ENCODE measurements at places on chromosomes 7 and 10. TPM values are rescaled to one million over a fixed set of nuclear protein-coding genes. Genes with fewer than 3 reads are reported as not detected.

GRCh38 chr7:51138123-51139085 lies 178.2 kb downstream of the COBL start:
- no peak overlapping the region for H3K27ac ChIP-seq
- DNase-seq: no peak
- H3K36me3 ChIP-seq: no peaks in the 10 kb centered on the region
- no peak overlapping the region for H3K4me3 ChIP-seq

- no peak overlapping the region for H3K27ac ChIP-seq
- no peak overlapping the region for H3K4me3 ChIP-seq
- H3K36me3 ChIP-seq: no peaks in the 10 kb centered on the region
- no peaks in the 10 kb centered on the region for H3K4me1 ChIP-seq
Measured at GRCh38 chr7:107692501-107692900, 31.9 kb downstream of the SLC26A4 start.

The UPK3BL2 gene
- 9.0 TPM for total RNA-seq

- H3K27ac ChIP-seq: no peak overlapping the region
- H3K4me3 ChIP-seq: no peak overlapping the region
- DNase-seq: no peak
- H3K36me3 ChIP-seq: no peaks in the 10 kb centered on the region
Measured at GRCh38 chr10:9015447-9015846, 961.0 kb downstream of the GATA3 start.

DNA sequence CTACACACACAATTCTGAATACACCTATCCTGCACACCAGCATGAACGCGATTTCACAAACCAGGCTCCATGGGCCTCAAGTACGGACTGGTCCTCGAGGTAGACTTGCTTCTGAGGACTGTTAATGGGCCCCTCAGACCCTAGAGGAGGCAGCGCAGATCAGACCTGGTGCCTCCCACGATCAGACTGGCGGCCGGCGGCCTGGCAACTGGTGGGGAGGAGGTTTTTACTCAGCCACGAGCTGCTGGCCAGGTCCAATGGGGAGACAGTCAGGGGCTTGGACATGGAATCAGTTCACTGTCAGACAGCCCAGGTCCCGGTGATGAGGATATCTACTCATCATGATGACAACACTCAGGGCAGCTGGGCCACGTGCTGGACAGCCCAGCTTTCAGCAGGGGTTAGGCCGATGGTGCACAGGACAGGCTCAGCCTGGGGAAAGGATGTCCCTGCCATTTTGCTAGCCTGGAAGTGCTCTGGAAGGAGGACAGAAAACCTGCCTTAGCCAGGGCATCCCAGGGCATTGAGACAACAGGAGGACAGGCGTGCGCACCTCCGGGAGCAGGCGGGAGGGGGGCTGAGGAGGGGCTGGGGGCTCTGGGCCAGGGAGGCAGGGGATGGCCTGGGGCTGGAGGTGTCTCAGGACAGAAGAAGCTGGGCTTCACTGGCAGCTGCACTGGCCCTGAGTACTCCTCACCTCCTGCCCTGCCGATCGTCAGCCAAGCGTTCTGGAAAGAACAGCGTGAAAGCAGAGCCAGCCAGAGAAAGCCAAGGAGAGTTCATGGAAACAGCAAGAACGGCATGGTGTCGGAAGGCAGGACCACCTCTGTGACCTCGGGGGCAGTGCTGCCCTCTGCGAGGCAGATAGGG lies 48.0 kb upstream of the RASGEF1A start:
- H3K27ac ChIP-seq: no peak overlapping the region
- no peak overlapping the region for H3K4me3 ChIP-seq
- no peaks in the 10 kb centered on the region for H3K27me3 ChIP-seq
- no peaks in the 10 kb centered on the region for H3K4me1 ChIP-seq
- DNase-seq: peak; percentile 31
- H3K36me3 ChIP-seq: no peaks in the 10 kb centered on the region

DNA sequence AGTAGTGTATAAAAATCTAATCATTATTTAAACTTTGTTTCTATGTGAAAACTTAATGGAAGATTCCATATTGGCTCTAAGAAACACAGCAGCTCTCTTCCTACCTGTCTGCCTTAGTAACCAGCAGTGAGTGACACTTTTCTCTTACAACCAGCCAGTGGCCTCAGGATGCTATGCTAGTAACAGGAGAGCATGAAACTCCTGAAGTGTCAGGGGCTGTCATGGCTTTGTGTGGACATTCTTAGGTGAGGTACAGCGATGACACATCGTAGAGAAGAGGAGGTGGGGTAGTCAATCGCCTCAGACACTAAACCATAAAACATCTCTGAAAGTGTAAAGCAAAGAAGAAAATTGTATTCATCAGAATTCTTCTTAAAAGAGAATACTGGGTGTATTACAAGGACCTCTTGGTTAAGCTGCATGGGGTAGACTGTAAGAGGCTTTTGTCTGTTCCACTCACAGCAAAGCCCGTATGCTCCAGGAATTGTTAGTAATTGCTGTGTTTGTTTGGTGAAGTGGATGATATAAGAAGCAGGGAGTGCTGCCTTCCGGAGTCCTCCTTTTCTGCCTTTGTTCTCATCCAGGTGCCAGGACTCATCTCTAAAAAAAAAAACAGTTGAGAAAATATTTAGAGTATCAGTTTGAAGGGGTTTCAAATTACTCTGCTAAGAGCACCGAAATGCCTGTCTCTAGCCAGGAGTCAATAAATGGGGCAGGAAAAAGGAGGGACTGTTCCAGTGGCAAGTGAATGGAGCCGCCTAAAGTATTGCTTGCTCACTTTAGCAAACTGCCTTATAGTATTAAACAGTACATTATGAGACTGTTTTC lies 518.8 kb downstream of the CNTNAP2 start:
- no peak overlapping the region for H3K4me3 ChIP-seq
- H3K36me3 ChIP-seq: no peaks in the 10 kb centered on the region
- H3K4me1 ChIP-seq: no peaks in the 10 kb centered on the region
- H3K27me3 ChIP-seq: no peaks in the 10 kb centered on the region

GRCh38 chr10:110687400-110687799 lies 43.3 kb downstream of the RBM20 start:
- H3K27ac ChIP-seq: no peak overlapping the region
- no peaks in the 10 kb centered on the region for H3K27me3 ChIP-seq
- no peaks in the 10 kb centered on the region for H3K36me3 ChIP-seq
- no peaks in the 10 kb centered on the region for H3K4me1 ChIP-seq
- no peak overlapping the region for H3K4me3 ChIP-seq

DNA sequence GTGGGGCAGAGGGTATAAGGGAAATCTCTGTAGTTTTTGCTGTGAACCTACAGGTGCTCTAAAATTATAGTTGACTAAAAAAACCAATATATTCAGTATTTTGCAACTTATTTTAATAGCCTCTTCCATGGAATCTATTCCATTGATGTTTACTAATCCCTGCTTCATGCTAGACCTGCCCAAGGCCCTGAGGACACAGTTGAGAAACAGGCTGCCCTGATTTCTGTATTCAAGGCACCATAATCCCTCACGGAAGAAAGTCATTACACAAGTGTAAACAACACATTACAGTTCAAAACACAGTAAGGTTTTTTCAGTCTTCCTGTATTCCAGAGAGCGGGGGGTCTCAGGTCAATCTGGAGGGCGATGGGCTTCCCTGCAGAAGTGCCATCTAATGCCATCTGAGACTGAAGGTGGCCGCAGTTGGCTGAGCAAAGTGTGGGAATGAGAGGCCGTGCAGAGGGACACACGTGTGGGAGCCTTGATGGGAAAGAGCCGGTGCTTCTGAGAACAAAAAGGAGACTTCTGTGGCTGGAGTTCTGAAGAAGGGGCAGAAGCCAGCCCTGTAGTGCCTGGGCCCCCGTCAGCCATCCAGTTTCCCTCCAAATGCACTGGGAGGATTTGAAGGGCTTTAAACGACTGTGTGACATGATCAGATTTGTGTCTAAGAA lies 146.9 kb downstream of the PTPN20 start:
- H3K36me3 ChIP-seq: no peaks in the 10 kb centered on the region
- H3K4me3 ChIP-seq: no peak overlapping the region
- no peaks in the 10 kb centered on the region for H3K4me1 ChIP-seq
- no peak overlapping the region for H3K27ac ChIP-seq
- no peak for DNase-seq
- H3K27me3 ChIP-seq: no peaks in the 10 kb centered on the region

DNA sequence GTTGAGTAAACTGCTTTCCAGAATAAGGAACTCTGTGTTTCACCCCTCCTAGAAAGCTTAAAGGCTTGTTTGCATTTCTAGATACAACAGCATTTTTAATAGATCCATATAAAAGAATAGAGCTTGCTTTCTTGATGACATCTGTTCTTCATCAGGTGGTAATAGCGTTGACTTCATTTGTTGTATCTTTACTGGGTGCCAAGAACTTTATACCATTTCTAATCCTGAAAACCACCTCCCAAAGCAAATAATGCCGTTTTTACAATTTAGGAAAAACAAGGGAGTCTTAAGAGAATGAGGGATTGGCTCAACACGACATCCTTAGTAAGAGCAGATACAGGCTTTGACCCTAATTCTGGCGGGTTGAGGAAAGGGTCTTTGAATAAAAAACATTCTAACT lies 993.4 kb downstream of the TYW1 start:
- DNase-seq: no peak
- no peaks in the 10 kb centered on the region for H3K36me3 ChIP-seq
- no peaks in the 10 kb centered on the region for H3K4me1 ChIP-seq
- H3K4me3 ChIP-seq: no peak overlapping the region
- no peak overlapping the region for H3K27ac ChIP-seq

DNA sequence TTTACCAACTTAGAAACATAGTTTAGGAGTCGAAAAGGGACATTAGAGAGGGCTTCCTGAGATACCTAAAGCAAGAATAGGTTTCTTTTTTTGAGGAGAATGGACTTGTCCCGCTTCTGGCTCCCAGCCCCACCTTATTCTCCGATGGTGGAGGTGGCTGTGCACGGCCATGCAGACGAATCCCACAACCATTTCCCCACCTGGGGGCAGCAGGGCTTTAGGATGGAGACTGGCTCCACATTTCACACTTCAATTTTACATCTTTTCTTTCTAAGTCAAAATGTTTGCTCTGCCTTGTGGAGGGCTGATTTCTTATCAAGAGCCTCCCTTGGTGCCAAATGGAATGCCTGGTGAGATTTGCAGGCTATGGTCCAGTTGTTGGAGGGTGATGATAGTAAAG lies 118.5 kb downstream of the GLRX3 start:
- no peaks in the 10 kb centered on the region for H3K27me3 ChIP-seq
- no peaks in the 10 kb centered on the region for H3K4me1 ChIP-seq
- no peak overlapping the region for H3K27ac ChIP-seq
- H3K4me3 ChIP-seq: no peak overlapping the region
- no peak for DNase-seq

DNA sequence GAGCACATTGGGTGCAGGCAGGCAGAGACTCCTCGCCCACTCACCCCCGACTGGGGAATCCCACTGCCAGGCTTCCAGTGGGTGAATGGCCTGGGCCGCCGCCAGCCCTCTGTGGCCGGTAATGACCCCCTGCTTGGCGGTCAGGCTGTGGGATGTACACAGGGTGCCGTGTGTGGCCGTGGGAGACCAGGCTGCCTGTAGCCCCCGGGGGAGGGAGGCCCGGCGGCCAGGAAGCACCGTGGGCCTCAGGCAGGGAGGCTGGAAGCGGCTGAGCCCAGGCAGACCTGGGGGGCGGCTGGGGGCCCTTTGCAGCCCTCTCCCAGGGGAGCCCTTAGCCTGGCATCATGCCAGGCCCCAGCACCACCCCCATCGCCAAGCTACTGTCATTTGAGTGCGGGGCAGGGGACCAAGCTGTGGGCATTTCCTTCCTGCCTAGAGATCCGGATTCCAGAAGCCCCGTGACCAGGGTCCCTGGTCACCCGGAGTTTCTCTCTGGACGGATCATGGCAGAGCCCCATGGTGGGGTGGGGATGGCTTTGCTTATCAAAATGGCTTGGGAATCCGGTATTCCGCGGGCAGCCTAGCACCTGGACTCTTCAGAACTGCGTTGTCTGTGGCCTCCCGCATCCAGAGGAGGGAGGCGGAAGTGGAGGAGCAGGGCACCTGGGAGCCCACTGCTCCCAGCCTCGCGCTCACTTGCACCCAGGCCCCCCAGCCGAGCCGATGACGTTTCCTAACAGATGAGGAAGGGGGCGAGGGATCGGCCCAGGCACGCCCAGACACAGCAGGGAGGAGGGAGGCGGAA lies 1.1 kb downstream of the TTYH3 start:
- peak overlapping the region; percentile 89 for H3K4me3 ChIP-seq
- DNase-seq: peak; percentile 76
- H3K27me3 ChIP-seq: no peaks in the 10 kb centered on the region
- H3K36me3 ChIP-seq: no peaks in the 10 kb centered on the region
- peaks cover 12% of the 10 kb centered on the region for H3K4me1 ChIP-seq
- peak overlapping the region; percentile 81 for H3K27ac ChIP-seq

DNA sequence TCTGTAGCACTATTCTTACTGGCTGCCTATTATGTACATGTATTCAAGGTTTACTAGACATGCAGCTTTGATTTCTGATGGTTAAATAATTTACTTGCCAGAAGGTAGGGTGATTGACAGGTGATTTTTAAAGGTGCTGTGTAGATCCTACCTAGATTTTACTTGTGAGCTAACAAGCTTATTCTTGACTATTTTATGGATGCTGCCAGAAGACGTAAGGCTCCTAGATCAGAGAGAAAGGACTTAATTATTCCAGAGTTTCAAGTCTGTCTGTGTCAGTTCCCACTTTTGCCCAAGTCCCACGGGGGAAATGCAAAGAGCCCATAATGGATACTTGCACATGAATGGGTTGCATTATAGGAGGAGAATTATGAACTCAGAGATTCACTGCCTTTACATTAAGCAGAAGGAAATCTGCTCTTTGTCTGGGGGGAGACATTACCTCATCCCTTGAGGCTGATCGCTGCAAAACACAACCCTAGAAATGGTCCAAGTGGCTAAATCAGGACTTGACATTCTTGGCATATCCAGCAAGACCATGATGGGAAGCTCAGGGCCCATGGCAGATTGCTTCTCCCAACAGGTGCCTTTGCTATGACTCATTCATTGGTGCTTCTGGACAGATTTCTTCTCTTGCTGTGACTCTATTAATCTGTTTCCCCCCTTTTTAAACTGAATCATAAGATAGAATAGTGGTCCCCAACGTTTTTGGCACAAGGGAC lies 32.1 kb downstream of the GPR158 start:
- no peak overlapping the region for H3K27ac ChIP-seq
- no peaks in the 10 kb centered on the region for H3K36me3 ChIP-seq
- no peak overlapping the region for H3K4me3 ChIP-seq
- no peaks in the 10 kb centered on the region for H3K27me3 ChIP-seq
- H3K4me1 ChIP-seq: no peaks in the 10 kb centered on the region

GRCh38 chr7:98369726-98370125 lies 31.2 kb downstream of the BAIAP2L1 start:
- H3K27ac ChIP-seq: no peak overlapping the region
- no peaks in the 10 kb centered on the region for H3K4me1 ChIP-seq
- no peak overlapping the region for H3K4me3 ChIP-seq
- DNase-seq: no peak
- H3K36me3 ChIP-seq: no peaks in the 10 kb centered on the region

GRCh38 chr7:104414216-104414615 lies 85.8 kb downstream of the LHFPL3 start:
- DNase-seq: no peak
- no peaks in the 10 kb centered on the region for H3K4me1 ChIP-seq
- H3K36me3 ChIP-seq: no peaks in the 10 kb centered on the region
- H3K27me3 ChIP-seq: no peaks in the 10 kb centered on the region

GRCh38 chr10:113111260-113111659 lies 161.2 kb downstream of the TCF7L2 start:
- H3K4me3 ChIP-seq: no peak overlapping the region
- H3K36me3 ChIP-seq: no peaks in the 10 kb centered on the region
- no peak overlapping the region for H3K27ac ChIP-seq
- no peak for DNase-seq

The METTL27 gene
- 7.4 TPM for total RNA-seq

All from colonic mucosa (tissue), 4 donors.